ENCODE measurements at places on chromosomes 11 and 22.

GRCh38 chr11:58292017-58292416 lies 24.0 kb upstream of the OR10W1 start:
- no peak for DNase-seq

GRCh38 chr22:31626427-31627150 lies 35.4 kb downstream of the PISD start:
- DNase-seq = no peak

- no peak for DNase-seq
These were observed 1020.5 kb downstream of the BRD1 start for GRCh38 chr22:48807155-48807554.

DNA sequence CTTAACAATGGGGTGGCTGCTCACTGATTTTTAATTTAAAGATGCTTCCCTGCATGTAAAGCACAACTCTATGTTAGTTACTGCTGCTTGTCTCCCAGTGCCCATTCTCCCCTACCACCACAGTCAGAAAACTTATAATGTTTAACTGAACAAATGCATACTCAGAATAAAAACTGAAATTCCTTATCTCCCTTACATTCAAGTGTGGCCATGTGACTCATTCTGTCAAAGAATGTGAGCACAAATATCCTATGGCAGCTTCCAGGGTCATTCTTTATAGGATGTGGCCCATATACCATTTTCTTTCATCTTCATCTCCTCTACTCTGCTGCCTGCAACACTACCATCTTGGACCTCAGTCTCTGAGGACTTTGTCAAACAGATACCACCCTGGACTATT lies 374.8 kb downstream of the DYNC2H1 start:
- no peak for DNase-seq

DNA sequence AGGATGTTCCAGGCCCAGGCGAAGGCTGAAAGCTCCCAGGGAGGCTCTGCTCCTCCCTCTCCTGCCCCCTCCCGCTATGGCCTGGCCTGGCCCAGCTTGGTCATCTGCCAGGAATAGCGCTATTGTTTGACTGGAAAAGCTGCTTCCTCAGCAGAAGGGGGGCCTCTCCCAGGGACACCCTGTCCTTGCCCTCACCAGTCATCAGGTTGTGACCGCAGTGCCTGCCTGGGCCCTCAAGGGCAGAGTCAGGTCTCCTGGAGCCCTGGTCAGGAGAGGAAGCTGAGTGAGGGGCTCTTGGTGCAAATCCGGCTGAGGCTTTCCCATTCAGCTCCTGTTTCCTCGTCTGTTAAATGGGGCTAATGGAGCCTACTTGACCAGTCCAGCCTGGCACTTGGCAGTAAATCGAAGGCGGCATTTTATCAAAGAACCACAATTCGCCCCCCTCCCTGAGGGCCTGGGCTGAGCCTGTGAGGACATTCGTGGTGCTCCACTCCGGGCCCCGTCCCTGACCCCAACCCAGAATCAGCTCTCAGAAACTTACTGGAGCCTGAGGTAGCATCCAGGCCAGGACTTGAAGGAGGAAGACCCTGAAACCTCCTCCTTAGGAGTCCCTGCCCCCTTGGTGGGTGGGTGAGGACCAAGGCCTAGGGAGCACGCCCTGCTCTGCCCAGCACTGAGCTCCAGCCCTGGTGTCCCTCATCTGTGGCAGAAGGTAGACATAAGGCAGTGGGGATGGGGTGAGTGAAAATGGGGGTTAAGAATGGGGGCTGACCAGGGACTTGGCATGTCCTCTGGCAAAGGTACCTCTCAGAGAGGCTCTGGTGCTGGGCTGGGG lies 2.0 kb upstream of the CASTOR1 start:
- DNase-seq = peak; percentile 27

DNA sequence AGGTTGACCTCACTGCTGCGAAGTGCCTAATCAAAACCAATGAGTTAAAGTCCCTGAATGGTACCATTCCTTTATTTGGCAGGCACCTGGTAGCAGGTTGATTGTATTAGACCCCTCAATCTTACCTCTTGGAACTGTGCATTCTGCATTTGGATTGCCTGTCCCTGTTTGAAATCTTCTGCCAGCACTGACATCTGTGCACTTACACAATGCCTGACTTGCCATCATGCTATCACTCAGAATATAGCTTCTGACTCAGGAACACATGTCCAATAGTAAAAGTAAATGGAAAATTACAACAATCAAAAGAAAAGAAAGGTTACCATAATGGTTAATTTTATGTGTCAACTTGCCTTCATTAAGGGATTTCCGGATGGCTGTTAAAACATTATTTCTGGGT lies 366.0 kb upstream of the PDGFD start:
- no peak for DNase-seq

GRCh38 chr11:13152736-13153541 lies 124.7 kb upstream of the BMAL1 start:
- DNase-seq = no peak

DNA sequence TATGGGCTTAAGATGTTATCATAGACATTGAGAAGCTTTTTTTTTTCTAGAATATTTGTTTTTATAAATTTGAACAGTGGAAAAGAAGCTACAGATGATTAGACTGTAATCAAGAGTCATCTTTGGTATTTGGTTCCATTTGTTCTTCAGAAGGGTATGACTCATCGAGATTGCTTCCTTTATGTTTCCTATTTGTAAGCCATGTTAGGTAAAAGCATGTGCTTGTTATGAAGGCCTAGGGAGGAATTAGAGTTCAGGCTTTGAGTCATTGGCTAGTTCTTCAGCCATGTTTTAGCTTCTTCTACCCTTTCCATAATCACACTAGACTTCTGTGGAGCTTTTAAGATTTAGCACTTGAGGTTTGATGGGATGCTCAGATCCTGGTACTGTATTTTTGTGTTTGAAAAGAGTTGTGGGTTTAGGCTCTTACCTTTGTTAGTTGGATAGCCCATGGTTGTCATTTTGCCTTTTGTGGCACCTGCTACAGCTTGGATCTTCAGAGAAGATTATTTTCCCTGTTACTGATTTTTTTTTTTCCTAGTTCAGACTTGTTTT lies 44.3 kb downstream of the POLD3 start:
- DNase-seq = no peak

DNA sequence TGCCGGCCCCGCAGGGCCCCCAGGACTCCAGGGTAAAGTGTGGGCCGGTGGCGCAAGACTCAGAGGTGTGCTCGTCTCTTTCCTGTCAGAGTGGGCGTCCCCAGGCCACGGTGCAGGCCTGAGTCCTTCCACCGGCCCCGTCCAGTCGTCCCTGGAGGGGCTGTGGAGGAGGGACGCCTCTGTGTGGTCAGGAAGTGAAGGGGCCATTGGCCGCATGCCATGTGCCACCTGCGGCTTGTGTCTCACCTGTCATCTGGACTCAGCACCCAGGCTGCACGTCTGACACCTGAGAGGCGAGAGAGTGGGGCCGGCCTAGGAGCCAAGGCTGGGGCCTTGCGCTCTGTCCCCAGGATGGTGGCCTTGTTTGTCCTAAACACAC lies 25.2 kb downstream of the MUC6 start:
- no peak for DNase-seq

DNA sequence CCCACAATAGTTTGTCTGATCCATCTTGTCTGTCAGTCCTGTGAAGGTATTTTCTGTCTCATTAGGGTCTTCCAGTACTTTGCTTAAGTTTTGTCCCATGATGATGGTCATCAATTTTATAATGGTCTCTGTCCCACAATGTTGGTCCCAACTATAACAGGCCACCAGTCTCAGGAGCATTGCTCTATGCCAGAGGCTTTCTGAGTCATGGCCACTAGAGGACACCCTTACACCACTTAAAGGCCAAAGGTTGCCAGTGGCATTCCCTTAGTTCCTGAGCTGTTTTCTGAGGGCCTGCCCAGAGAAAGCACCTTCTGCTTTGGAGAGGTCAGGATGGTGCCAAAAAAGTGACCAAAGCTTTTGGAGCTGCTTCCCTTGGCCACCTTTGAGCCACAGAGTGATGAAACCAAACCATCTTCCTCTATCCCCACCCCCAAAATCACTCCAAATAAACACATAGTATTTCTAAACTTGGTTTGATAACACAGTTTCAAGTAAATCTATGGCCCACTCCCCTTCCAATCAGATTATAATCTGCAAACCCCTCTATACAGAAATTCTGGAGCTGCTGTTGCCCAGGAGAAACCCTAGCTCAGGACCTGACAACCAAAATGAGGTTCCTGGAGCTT lies 19.3 kb downstream of the EIF3F start:
- DNase-seq = no peak

DNA sequence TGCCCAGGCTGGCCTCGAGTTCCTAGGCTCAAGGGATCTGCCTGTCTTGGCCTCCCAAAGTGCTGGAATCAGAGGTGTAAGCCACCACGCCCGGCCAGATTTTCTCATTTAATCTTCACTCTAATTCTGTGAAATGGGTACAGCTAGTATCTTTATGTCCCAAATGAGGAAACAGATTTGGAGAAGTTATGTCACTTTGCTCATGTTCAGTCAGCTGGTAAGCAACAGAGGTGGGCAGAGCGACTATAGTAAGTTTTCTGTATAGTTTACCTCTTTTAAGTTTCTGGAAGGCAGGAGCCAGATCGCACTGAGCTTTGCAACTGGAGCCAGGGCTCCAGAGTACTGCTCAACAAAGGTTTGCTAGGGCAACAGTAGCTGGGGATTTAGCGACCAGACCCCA lies 33.2 kb downstream of the RCOR2 start:
- DNase-seq = no peak

Measured in cortex of kidney (tissue), 1 donor.